Thyroid gland (tissue), 4 donors: ENCODE measurements at places on chromosomes 1 and 21. TPM values are rescaled to one million over a fixed set of nuclear protein-coding genes. Genes with fewer than 3 reads are reported as not detected.

GRCh38 chr1:32035119-32035518 is 21.5 kb downstream of the KHDRBS1 start:
- H3K36me3 ChIP-seq = peaks cover 40% of the 10 kb centered on the region
- no peak overlapping the region for H3K27ac ChIP-seq
- peaks cover 15% of the 10 kb centered on the region for H3K4me1 ChIP-seq

DNA sequence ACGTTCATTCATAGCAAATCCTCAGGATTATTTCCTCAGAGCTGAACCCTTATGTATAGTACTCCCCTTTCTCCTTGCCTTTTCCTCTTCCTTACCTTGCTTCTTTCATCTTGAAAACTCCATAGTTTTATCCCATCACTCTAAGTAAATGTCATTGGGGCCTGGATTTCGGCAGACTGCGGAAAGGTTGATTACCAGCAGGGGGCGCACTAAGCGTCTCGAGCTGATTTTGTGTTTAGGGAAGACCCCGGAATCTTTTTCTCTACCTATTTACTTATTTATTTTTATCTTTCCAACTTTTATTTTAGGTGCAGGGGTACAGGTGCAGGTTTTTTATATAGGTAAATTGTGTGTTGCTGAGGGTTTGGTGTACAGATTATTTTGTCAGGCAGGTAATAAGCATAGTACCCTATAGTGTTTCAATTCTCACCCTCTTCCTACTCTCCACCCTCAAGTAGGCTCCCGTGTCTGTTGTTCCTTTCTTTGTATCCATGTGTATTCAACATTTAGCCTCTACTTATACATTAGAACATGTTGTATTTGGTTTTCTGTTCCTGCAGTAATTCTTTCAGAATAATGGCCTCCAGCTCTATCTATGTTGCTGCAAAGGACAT is 11.4 kb upstream of the MTARC1 start:
- no peak overlapping the region for H3K27ac ChIP-seq
- no peak overlapping the region for H3K4me3 ChIP-seq
- peak; percentile 47 for DNase-seq
- no peaks in the 10 kb centered on the region for H3K4me1 ChIP-seq
- H3K36me3 ChIP-seq = peaks cover 9% of the 10 kb centered on the region
- no peaks in the 10 kb centered on the region for H3K27me3 ChIP-seq

- H3K27ac ChIP-seq = no peak overlapping the region
- no peaks in the 10 kb centered on the region for H3K27me3 ChIP-seq
- H3K36me3 ChIP-seq = no peaks in the 10 kb centered on the region
- H3K4me1 ChIP-seq = peaks cover 6% of the 10 kb centered on the region
Observed at GRCh38 chr1:3547055-3548005, 64.0 kb downstream of the MEGF6 start.

- DNase-seq = no peak
- no peaks in the 10 kb centered on the region for H3K36me3 ChIP-seq
- H3K4me3 ChIP-seq = no peak overlapping the region
- no peaks in the 10 kb centered on the region for H3K27me3 ChIP-seq
Observed at GRCh38 chr1:25204797-25205480, 27.4 kb downstream of the SYF2 start.

DNA sequence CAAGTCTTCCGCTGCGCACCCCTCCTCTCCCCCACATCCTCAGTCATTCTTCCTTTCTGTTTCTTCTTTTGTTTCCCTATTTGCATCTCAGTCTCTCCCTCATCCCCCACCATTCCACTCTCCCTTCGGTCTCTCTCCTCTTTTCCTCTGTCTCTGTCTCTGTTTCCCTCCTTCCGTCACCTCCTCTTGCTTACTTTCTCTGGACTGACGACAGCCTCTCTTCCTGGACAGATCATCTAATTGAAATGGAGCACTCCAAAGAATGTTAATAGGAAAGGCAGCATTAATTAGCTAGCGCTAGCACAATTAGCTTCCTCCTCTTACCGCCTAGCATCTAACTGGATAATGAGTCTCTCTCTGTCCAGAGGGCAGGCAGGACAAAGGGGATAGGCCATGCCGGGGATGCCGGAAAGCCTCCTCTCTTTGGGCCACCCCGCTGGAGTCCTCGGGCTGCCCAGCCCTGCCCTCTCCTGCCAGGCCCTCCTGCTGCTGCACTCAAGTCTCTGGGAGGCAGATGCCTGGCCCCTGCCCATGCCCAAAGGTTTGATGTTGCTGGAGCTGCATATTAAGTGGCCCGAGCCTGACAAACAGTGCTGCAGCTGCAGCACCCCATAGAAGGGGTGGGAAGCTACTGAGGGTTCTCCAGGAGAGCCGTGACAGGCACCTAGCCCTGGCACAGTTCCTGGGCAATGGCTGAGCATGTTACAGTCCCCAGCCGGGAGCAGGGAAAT is 20.8 kb downstream of the DISP3 start:
- no peak overlapping the region for H3K27ac ChIP-seq
- DNase-seq = no peak
- no peaks in the 10 kb centered on the region for H3K4me1 ChIP-seq
- no peaks in the 10 kb centered on the region for H3K27me3 ChIP-seq
- no peaks in the 10 kb centered on the region for H3K36me3 ChIP-seq

- DNase-seq = peak; percentile 79
- peak overlapping the region; percentile 97 for H3K27ac ChIP-seq
- H3K4me3 ChIP-seq = no peak overlapping the region
- no peaks in the 10 kb centered on the region for H3K27me3 ChIP-seq
- peaks cover 53% of the 10 kb centered on the region for H3K4me1 ChIP-seq
Observed at GRCh38 chr21:34197561-34197960, 124.2 kb downstream of the MRPS6 start.

GRCh38 chr1:36924282-36924811 is 110.0 kb downstream of the GRIK3 start:
- no peaks in the 10 kb centered on the region for H3K36me3 ChIP-seq
- no peaks in the 10 kb centered on the region for H3K4me1 ChIP-seq
- no peaks in the 10 kb centered on the region for H3K27me3 ChIP-seq
- H3K4me3 ChIP-seq = no peak overlapping the region
- DNase-seq = peak; percentile 36

DNA sequence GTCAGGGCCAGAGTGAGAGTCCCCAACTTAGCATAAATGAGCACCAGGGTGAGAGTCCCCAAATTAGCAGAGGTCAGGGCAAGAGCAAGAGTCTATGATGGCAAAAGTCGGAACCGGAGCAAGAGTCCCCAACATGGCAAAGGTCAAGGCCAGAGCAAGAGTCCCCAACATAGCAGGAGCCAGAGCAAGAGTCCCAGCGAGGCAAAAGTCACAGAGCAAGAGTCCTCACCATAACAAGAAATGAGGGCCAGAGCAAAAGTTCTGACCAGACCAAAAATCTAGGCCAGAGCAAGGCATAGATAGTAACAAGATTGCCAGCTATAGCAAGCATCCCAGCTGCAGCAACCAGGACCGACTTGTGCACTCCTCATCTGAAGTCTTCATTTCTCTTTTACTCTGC is 3.1 kb downstream of the NSUN4 start:
- H3K4me3 ChIP-seq = no peak overlapping the region
- H3K4me1 ChIP-seq = peaks cover 14% of the 10 kb centered on the region
- no peak for DNase-seq

- H3K27ac ChIP-seq = peak overlapping the region; percentile 52
- H3K36me3 ChIP-seq = no peaks in the 10 kb centered on the region
- H3K27me3 ChIP-seq = no peaks in the 10 kb centered on the region
- peak overlapping the region; percentile 5 for H3K4me3 ChIP-seq
Observed at GRCh38 chr1:28775121-28775942, 36.6 kb upstream of the OPRD1 start.

GRCh38 chr1:206793620-206794019 is 21.3 kb upstream of the IL10 start:
- no peaks in the 10 kb centered on the region for H3K36me3 ChIP-seq
- H3K27me3 ChIP-seq = no peaks in the 10 kb centered on the region
- DNase-seq = no peak
- no peaks in the 10 kb centered on the region for H3K4me1 ChIP-seq
- H3K4me3 ChIP-seq = no peak overlapping the region

GRCh38 chr1:8641377-8641997 is 176.0 kb downstream of the RERE start:
- no peak overlapping the region for H3K4me3 ChIP-seq
- no peaks in the 10 kb centered on the region for H3K27me3 ChIP-seq
- DNase-seq = no peak
- no peak overlapping the region for H3K27ac ChIP-seq
- peaks cover 17% of the 10 kb centered on the region for H3K4me1 ChIP-seq
- H3K36me3 ChIP-seq = no peaks in the 10 kb centered on the region

- H3K4me1 ChIP-seq = peaks cover 5% of the 10 kb centered on the region
- H3K36me3 ChIP-seq = no peaks in the 10 kb centered on the region
- H3K4me3 ChIP-seq = no peak overlapping the region
- no peak overlapping the region for H3K27ac ChIP-seq
- H3K27me3 ChIP-seq = no peaks in the 10 kb centered on the region
Observed at GRCh38 chr1:212918824-212919223, 31.5 kb upstream of the VASH2 start.

DNA sequence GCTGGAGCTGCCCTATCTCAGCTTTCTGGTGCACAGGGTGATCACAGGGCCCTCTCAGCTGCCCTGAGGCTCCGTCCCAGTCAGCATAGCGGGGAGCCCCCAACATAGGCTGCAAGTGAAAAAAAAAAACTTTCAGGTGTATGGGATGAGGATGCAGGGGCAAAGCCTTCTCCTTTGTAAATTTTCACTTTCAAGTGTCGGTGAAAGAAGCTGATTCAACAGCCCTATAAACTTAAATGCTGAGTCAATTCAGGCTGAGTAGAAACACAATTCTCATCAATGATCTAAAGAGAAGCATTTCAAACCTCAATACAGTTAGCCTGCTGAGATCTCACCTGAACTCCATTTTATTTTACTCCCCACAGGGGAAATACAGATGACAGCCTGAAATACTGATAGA is 171.2 kb downstream of the SEC16B start:
- no peaks in the 10 kb centered on the region for H3K27me3 ChIP-seq
- H3K4me3 ChIP-seq = no peak overlapping the region
- DNase-seq = no peak
- H3K27ac ChIP-seq = no peak overlapping the region
- no peaks in the 10 kb centered on the region for H3K36me3 ChIP-seq

DNA sequence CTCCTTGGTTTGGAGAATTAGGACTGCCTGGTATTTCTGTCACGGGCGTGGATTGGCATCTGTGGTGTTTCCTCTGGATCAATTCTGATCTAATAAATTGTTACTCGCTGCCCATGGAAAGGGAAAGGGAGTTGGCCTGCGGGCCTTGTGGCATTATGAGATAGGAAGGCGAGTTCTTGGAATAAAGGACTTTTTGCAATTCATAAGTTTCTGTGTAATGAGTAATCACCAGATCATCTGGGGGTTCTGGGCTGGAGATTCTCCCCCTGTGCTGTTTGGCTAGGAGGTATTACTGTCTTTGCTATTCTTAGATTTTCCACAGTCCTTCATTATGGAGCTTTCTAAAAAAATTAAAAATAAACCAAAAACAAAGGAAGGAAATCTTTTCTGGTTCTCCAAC is 315.9 kb downstream of the CAMTA1 start:
- H3K4me1 ChIP-seq = no peaks in the 10 kb centered on the region
- DNase-seq = no peak
- H3K27ac ChIP-seq = no peak overlapping the region
- no peaks in the 10 kb centered on the region for H3K27me3 ChIP-seq
- H3K4me3 ChIP-seq = no peak overlapping the region

DNA sequence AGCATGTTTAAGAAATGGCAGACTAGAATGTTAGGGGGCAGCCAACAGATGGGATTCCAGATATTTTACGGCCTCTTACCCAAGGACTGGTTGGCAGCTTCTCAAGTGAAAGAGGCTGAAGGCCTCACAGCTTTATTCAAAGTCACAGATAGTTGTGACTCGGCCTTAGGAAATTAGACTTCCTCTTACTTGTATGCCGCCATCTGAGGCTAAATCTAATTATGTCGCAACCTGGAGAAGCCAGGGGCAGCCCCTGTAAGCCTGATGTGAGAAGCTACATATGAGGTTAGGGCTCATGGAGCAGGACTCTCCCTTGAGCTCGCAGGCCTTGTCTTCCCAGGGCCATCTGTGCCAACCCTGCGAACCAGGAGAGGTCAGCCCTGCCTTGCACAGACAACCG is 352.5 kb downstream of the HHAT start:
- H3K4me3 ChIP-seq = no peak overlapping the region
- no peaks in the 10 kb centered on the region for H3K27me3 ChIP-seq
- no peaks in the 10 kb centered on the region for H3K4me1 ChIP-seq
- no peak overlapping the region for H3K27ac ChIP-seq
- H3K36me3 ChIP-seq = no peaks in the 10 kb centered on the region

DNA sequence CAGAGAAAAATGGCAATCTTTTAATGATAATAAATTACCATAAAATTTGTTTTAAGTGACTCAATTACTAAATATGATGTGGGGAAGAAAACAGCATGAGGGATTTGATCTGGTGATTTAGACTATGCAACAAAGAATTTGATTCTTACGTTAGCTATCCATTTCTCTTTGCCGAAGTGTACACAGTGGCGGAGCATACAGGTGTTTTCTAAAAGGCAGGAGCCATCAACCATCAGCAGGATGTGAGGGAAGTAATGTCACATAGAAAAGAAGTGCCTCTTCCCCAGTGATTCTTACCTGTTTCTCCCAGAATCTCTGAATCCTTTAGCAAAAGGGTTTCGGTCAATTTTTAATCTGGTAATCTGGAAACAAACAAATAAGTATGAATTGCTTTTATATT is 74.3 kb downstream of the TBX15 start:
- no peak overlapping the region for H3K27ac ChIP-seq
- no peaks in the 10 kb centered on the region for H3K4me1 ChIP-seq
- H3K27me3 ChIP-seq = no peaks in the 10 kb centered on the region
- no peaks in the 10 kb centered on the region for H3K36me3 ChIP-seq
- DNase-seq = no peak
- no peak overlapping the region for H3K4me3 ChIP-seq

The SH3BGR gene
- 8.0 TPM for total RNA-seq

The GPR157 gene
- total RNA-seq = 10.4 TPM

The ADPRS gene
- total RNA-seq = 36.8 TPM

The RGS13 gene
- not detected for total RNA-seq

The ERICH3 gene
- total RNA-seq = not detected

The FCMR gene
- 5.2 TPM for total RNA-seq

The CSF3R gene
- 7.9 TPM for total RNA-seq

The CLDN17 gene
- not detected for total RNA-seq

The NKAIN1 gene
- not detected for total RNA-seq

The DISP1 gene
- total RNA-seq = 17.8 TPM
